GM23338 (cell line): ENCODE measurements at places on chromosomes 2 and 18. TPM values are rescaled to one million over a fixed set of nuclear protein-coding genes. Genes with fewer than 3 reads are reported as not detected.

GRCh38 chr18:27017901-27018500 lies 152.5 kb upstream of the AQP4 start:
- H3K27ac ChIP-seq, result no peak overlapping the region
- H3K36me3 ChIP-seq, result no peaks in the 10 kb centered on the region
- no peak overlapping the region for H3K4me3 ChIP-seq
- H3K4me1 ChIP-seq, result peaks cover 7% of the 10 kb centered on the region; the same call in 1 of the 2 replicates
- H3K27me3 ChIP-seq, result no peaks in the 10 kb centered on the region

DNA sequence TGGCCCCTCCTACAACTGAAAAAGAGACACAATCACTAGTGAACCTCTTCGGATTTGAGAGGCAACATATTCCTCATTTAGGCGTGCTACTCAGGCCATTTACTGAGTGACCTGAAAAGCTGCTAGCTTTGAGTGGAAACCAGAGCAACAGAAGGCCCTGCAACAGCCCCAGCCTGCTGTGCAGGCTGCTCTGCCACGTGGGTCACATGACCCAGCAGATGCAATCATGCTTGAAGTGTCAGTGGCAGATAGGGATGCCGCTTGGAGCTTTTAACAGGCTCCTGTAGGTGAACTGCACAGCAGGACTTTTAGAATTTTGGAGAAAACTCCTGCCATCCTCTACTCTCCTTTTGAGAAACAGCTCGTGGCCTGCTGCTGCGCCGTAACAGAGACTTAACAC lies 578.6 kb upstream of the RAB6C start:
- H3K4me1 ChIP-seq, result no peaks in the 10 kb centered on the region
- no peaks in the 10 kb centered on the region for H3K36me3 ChIP-seq
- no peak overlapping the region for H3K4me3 ChIP-seq
- no peak for DNase-seq
- H3K27me3 ChIP-seq, result no peaks in the 10 kb centered on the region

DNA sequence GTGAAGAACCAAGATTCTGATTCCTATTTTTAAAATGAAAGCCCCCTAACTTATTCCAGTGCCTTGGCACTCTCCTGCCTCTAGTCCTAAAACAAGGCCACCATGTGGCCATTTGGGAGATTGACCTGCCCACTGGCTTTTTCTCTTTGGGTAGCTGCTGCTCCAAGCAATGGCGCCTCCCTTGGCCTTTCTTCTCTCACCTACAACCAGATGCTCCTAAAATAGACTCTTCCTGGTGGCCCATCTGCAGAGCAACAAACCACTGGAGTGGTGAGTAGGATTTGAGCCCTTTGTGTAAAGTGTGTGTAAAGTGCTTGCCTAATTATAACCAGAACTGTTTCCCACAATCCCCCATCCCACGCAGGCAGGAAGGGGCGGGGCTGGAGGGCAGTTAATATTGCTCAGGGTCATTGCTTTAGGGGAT lies 114.2 kb downstream of the FHOD3 start:
- peaks cover 4% of the 10 kb centered on the region; the same call in 1 of the 2 replicates for H3K4me1 ChIP-seq
- no peak overlapping the region for H3K27ac ChIP-seq
- no peak overlapping the region for H3K4me3 ChIP-seq

DNA sequence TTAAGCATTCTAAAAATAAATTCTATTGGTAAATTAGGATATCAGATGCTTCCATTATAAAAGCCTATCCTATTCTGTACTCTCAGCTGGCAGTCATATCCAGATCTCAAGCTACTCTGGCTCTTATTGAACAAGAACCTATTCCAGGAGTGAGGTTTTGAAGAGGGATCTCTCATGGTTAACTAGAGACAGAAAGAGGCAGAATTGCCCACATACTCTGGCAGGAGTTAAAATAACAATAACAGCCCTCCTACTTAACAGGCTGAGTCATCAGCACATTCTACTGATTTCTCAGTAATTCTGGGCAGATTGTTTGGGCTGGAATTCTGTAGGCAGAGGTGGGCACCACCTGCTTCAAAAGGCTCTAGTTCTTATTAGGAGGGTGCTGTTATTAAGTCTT lies 142.0 kb upstream of the UNC80 start:
- H3K4me3 ChIP-seq, result no peak overlapping the region
- H3K36me3 ChIP-seq, result no peaks in the 10 kb centered on the region
- peak; percentile 41 for DNase-seq
- no peak overlapping the region for H3K27ac ChIP-seq
- H3K27me3 ChIP-seq, result no peaks in the 10 kb centered on the region

The ABCG8 gene
- 0.03 and 0.19 TPM in 2 replicates for polyA plus RNA-seq

- no peaks in the 10 kb centered on the region for H3K4me1 ChIP-seq
- H3K27me3 ChIP-seq, result no peaks in the 10 kb centered on the region
- no peaks in the 10 kb centered on the region for H3K36me3 ChIP-seq
- no peak for DNase-seq
Observed at GRCh38 chr2:143209570-143210445, 80.6 kb downstream of the ARHGAP15 start.

DNA sequence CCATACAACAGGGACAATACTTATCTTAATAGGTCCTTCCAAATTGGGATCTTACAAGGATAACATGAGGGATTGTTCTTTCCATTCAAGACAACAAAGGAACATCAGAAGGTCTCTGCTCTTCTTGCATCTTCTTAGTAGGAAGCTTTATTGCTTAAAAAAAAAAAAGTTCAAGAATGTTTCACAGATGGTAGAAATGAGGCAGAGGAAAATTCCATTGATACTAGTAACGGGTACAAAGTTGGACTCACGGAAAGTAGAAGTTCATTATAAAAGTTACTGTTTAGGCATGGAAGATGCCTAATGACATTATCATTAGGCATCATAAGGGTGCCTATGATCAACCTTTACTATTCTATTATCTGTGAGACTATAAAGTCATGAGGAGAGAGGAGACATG lies 136.2 kb downstream of the LAMA3 start:
- H3K4me3 ChIP-seq, result no peak overlapping the region
- H3K27ac ChIP-seq, result no peak overlapping the region
- DNase-seq, result no peak
- H3K4me1 ChIP-seq, result peaks cover 22% of the 10 kb centered on the region
- no peaks in the 10 kb centered on the region for H3K36me3 ChIP-seq

- peaks cover 3% of the 10 kb centered on the region for H3K36me3 ChIP-seq
- no peaks in the 10 kb centered on the region for H3K4me1 ChIP-seq
- H3K4me3 ChIP-seq, result no peak overlapping the region
- no peak for DNase-seq
Observed at GRCh38 chr2:83342860-83343329, 1116.2 kb downstream of the SUCLG1 start.

The ADI1 gene
- polyA plus RNA-seq, result 31.9 and 34.1 TPM in 2 replicates

The CCBE1 gene
- polyA plus RNA-seq, result 1.2 and 2.6 TPM in 2 replicates

- no peaks in the 10 kb centered on the region for H3K36me3 ChIP-seq
- peaks cover 21% of the 10 kb centered on the region for H3K4me1 ChIP-seq
- H3K4me3 ChIP-seq, result peak overlapping the region; percentile 68
- H3K27me3 ChIP-seq, result peaks cover 43% of the 10 kb centered on the region
- H3K27ac ChIP-seq, result no peak overlapping the region
- no peak for DNase-seq
Observed at GRCh38 chr2:216372761-216373291, 543 bp upstream of the MARCHF4 start.

The SLC14A1 gene
- 0.53 TPM in 1 of 2 replicates, not detected in the other for polyA plus RNA-seq

The POTEJ gene
- 0.06 TPM in 1 of 2 replicates, not detected in the other for polyA plus RNA-seq

GRCh38 chr2:113978524-113979190 lies 88.8 kb downstream of the ACTR3 start:
- no peaks in the 10 kb centered on the region; the same call in 1 of the 2 replicates for H3K36me3 ChIP-seq
- no peak overlapping the region for H3K4me3 ChIP-seq
- H3K4me1 ChIP-seq, result no peaks in the 10 kb centered on the region
- no peak overlapping the region for H3K27ac ChIP-seq
- no peaks in the 10 kb centered on the region for H3K27me3 ChIP-seq

- peaks cover 15% of the 10 kb centered on the region for H3K36me3 ChIP-seq
- no peaks in the 10 kb centered on the region for H3K27me3 ChIP-seq
- no peak overlapping the region for H3K27ac ChIP-seq
- H3K4me1 ChIP-seq, result no peaks in the 10 kb centered on the region
Observed at GRCh38 chr2:86027922-86028765, 77.5 kb downstream of the POLR1A start.
